ENCODE measurements at places on chromosomes 4 and X.

DNA sequence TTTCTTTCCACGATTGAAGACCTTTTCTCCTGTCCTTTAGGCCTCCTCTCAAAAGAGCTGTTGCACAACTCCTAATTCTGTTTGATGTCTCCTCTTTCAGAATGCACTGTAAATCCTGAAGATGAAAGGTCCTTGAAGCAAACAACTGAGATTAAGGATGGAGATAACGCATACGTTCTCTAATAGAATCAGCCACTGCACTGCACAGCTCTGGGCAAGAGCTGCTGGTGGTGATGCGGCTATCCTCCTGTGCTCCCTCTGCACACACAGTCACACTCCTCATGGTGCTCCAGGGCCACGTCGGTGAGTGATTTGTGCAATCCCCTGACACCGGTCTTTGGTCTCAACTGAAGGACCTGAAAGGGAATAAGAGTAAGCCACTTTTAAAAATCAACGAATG, 208.7 kb downstream of the PDGFC start:
- DNase-seq = no peak

DNA sequence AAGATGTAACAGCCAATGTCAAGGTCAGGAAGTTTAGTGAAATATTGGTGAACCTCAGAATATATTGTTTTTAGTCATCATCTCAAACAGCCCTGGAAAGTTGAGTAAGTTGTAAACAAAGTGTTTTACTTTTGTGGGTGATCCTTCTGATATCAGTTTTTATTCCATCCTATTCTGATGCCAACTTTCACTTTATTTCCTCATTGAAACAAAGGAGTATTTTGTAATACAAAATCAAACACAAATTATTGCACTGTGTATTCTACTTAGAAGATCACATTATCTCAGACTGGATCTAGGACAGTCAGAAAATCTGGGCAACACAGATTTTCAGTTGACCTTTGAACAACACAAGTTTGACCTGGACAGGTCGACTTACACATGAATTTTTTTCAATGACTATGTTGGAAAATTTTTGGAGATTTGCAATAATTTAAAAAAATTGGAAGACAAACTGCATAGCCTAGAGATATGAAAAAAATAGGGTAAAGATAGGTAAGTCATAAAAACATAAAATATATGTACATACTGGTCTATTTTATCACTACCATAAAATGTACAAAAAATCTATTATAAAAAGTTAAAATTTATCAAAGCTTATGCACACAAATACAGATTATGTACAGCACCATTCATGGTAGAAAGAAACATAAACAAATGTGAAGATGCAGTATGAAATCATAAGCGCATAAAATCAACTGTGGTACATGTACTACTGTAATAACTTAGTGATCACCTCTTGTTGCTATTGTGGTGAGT, 709.1 kb upstream of the FAM241A start:
- DNase-seq = no peak

- DNase-seq = no peak
Measured at GRCh38 chrX:143306991-143307937, 210.0 kb downstream of the SPANXN3 start.

DNA sequence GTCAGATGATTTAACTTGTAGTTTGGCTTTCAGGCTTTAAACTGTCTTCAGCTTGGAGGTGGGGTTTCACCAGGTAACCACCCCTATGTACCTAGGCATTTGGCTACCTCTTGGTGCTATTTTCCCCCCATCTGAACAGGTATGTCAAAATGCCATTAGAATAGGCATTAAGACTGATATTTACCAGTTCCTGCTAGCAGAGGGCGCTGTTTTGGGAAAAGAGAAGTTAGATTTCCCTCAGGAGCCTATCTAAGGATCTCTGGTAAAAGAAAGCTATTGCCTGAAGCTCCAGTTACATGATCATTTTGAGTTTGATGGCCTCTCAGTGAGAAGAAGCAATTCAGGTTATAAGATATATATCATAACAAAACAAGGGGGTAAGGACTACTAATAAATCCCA, 879.1 kb downstream of the SH3BGRL start:
- no peak for DNase-seq

Measured in activated CD4-positive, alpha-beta T cell treated with anti-CD3 and anti-CD28 coated beads for 36 hours (primary cell).